ENCODE measurements at places on chromosomes 3 and 15.

- no peak for DNase-seq
Measured at GRCh38 chr15:29225534-29226234, 43.9 kb downstream of the NSMCE3 start.

- DNase-seq, result no peak
Measured at GRCh38 chr3:30578479-30578878, 27.9 kb upstream of the TGFBR2 start.

DNA sequence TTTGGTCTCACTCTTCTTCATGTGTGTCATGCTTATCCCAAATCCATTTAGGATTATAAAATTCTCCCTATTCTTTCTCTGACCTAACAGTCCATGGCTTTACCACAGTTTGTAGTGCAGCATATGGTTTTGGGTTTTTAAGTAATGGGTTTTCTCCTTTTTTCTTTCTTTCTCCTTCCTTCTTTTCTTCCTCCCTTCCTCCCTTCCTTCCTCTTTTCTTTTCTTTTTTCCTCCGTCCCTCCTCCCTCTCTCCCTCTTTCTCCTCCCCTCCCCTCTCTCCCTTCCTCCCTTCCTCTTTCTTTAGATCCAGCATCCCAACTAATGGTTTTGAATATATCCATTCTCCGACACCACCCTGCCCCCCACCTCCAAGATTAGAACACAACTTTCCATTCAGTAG, 118.9 kb downstream of the RBPMS2 start:
- no peak for DNase-seq

DNA sequence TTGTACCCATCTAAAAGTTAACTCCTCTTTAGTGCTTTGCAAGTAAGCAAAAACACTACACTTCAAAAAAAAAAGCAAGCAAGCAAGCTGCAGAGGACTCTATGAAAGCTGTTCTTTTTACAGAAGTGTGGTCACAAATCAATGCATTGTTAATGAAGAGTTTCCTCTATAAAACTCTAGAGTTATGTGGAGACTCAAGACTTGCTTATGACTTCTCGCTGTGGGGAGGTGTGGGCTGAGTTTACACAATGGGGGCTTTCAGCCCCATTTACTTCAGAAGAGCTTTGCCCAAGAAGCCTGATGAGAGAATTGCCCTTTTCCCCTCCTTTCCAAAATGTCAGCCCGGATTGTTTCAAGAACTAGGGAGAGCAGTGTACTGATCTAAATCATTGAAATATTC, 144.4 kb downstream of the IGSF11 start:
- DNase-seq, result no peak

DNA sequence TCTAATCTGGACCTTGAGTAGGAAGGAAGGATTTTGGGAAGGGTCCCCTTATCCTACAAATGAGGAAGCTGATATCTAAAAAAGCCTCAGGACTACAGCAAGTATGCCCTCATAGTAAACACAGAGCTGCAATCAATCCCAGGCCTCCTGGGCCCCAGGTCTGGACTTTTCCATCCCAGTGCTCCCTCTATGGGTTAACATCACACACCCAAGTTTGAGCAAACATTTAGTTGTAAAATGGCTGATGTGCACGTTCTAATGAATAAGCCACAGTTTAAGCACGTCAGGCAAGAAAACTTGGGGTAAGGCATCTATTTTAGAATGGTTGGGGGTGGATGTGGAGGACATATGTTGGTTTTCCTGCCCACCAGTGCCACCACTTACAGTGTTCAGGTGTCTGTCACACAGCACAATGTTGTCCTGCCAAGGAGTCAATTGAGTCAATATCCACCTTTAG, 44.3 kb upstream of the UBE2E1 start:
- no peak for DNase-seq

DNA sequence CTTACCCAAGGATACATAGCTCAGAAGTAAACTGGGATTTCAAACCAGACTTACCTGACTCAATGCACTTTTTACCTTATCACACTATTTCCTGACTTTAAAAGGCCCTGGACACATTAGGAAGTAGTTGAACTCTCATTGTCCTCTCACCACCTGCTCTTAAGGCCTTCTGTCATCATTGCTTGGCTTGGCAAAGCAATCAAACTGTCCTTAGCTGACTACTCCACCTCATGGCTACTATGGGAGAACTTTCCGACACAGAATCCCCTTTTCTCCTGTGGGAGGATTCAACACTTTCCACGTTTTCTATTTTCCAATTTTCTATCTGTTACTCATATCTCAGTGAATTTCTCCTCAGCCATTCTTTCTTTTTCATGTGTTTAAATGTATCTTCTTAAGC, 55.4 kb downstream of the ZNF148 start:
- no peak for DNase-seq

DNA sequence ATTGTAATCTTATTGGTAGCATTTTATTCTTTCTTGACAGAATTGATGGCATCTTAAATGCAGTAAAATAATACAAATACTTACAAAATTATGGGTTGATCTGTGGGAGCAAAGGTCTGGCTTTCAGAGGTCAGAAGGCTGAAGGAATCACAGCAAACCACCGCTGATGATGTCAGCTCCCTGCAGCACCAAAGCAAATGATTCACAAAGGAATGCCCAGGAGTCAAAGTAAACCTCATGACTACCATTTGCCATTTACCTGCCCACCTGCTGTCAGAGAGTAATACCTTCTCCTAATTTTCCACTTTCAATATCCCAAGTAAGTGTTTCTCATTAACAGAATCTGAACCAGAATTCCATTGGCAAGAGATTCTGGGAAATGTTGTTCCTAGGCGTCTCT, 46.1 kb downstream of the CPA3 start:
- no peak for DNase-seq

DNA sequence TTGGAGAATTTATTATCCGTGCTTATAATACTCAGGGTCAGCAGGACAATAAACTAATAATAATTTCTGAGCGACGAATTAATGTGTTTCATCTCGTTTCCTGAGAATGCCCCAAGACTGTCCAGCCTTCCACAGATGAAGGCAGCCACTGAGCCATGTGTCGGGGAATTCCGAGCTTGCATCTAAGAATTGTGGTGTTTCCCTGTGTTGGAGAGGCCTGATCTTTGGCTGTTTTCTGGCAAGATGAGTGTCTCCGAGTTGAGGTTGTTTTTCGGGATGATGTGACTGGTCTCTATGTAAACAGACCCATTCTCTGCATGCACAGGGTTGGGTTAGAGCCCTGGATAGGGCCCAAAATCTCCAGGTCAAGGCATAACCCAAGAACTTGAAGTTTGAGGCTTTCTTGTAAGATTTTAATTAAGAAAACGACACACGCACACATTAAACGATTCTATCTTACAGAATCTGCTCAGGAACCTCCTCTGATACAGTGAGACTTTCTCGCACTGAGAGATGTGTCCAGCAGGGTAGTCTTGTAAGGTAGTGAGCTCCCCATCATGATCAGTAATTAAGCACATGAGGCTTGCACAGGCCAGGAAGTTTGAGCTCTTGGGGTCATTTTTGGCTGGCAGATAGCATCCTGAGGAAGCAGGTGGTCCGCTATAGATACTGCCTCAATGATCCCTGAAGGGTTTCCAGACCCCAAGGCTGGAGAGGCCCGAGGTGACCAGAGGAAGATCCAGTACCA, 14.4 kb downstream of the FGD5 start:
- DNase-seq, result no peak

DNA sequence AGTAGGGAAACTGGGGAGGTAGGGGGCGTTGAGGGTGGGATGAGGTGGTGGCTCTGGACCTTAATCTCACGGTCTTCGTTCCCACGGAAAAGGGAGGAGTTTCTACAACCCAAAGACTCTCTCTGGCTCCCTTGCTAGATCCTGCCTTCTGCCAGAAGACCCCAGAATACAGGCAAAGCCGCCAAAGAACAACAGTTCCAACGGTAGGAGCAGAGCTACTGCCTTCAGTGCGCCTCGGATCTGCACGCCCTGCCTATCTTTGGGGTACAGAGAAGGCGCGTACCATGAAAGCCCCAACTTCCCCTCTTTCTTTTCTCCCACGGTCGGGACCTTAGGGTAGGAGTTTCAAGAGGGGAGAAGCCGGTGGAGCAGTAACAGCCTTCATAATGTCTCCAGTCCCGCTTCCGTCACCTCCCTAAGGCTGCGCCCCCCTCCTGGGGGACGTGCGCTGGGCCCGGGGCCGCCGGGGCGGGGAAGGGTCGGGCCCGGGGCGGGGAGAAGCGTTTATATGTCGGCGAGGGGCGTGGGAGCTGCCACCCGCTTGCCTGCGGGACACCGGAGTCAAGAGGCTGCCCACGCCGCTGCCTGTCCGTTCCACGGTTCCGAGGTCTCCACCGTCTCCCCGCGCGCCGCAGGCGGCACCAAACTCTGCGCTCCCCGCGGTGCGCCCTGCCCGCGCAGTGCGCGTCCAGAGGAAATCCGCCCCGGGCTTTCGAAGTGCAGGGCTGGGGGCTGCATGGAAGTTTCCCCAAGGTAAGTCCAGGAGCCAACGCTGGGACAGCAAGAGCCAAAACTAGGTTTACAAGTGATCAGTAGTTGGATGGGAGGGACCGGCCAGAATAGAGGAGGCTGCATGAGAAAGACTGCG, at the start of gene COL6A6:
Gene COL6A6, plus strand, starts transcription at position 533 of the 868 bp plus-strand sequence. CDS start 43,188 bp downstream, outside the sequence.
- DNase-seq, result no peak

- no peak for DNase-seq
Measured at GRCh38 chr3:108512671-108513070, 2.3 kb upstream of the MYH15 start.
